ENCODE measurements at places on chromosomes 16 and 17.

- DNase-seq = no peak
Measured at GRCh38 chr17:47895347-47895855, 635 bp upstream of the SP2 start.

DNA sequence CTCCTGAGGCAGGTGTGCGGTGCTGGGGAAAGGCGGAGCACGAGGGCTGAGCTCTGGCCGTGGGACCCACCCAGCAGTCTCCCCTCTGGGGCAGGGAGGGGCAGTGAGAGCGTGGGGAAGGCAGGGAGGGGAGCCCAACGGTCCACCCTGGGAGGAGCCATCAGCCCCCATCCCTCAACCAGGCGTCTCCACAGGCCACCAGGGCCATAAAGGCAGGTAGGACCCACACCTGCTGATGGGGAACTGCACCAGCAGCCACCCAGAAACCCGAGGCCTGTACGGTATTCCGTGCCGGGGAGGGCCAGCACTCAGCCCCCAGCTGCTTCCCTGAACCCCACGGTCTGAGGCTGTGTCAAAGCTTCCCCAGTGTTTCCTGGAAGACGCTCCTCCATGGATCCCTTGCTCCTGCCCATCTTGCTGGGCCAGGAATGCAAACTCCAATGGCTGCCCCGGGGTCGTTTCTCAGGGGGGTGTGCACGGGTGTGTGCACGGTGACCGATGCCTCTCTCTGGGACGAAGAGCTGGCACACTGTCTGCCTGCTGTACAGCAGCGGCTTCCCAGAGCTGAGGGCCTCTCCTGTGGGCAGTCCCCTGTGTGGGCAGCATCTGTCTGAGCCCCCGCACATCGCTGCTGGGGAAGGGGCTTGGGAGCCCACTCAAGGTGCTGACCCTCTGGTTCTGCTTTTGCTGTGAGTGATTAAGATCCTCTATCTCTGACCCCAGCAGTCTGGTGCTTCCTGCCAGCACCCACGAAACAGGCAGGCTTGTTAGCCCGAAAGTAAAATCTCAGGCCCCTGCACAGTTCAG is 17.2 kb upstream of the METRNL start:
- DNase-seq = no peak

GRCh38 chr16:81040842-81041241 is 5.2 kb downstream of the ATMIN start:
- DNase-seq = no peak

- DNase-seq = no peak
Measured at GRCh38 chr17:55577687-55578086, 66.4 kb upstream of the SMIM36 start.

DNA sequence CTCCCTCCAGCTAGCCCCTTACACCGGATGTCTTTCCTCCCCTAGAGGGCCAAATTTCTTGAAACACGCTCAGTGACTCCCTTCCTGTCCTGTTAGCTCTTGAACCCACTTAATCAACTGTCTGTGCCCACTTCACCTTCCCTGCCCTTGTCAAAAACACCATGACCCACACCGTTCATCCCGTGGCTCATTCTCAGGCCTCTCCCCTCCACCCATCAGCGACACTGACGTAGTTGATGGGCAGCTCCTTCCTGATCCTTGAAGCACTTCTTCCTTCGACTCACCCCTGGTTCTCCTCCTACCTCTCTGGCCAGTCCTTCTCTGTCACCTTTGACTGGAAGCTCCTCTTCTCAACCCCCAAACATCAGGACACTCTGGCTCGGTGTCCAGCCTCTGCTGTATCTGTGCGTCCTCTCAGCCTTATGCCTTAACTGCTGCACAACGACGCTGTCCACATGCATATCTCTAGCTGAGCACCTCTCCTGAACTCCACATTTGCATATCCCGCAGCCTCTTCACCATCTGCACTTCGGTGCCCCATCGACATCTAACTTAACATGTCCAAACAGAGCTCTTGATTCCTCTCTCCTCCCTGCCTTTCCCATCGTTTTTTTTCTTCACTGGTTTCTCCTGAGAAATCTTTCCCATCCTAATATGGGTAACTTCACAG is 39.3 kb upstream of the CCDC182 start:
- no peak for DNase-seq

GRCh38 chr16:54436346-54436745 is 149.8 kb upstream of the IRX3 start:
- no peak for DNase-seq

- no peak for DNase-seq
Measured at GRCh38 chr16:8063159-8063558, 527.2 kb downstream of the TMEM114 start.

DNA sequence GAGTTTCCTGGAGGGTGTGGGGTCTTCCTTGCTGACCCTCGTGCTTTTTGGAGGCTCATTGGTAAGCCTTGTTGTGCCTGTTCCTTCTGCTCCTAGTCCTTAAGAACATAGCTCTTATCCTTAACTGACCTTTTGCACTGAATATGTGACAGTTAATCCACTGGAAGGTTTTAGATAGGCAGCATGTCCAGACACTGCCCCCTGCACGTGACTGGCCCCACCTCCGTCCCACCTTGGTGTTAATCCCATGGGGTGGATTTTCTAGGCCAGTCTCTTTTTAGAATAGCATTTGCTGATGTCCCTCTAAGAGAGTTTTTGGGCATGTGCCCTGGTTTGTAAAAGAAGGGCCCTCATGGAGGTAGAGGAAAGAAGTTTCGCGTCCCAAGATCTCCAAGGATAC is 58.3 kb downstream of the RBFOX1 start:
- DNase-seq = no peak

GRCh38 chr16:12185563-12185962 is 209.0 kb downstream of the SNX29 start:
- DNase-seq = no peak

DNA sequence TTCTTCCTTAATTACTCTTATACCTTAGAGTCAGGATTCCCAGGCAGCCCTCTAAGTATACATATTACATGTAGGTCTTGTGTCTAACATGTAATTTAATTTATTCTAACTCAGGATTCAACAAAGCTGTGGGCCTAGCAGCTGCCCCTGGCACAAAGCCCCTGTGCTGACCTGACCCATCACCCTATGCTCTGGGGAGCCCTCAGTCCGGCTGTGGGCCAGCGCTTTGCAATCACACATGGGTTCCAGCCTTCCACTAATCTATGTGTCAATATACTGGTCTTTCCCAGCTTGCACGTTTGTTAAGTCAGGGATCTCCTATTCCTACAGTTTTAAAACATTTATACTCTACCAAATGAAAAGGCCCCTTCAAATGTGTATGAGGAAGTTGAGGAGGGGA is 62.7 kb upstream of the SREBF1 start:
- no peak for DNase-seq

DNA sequence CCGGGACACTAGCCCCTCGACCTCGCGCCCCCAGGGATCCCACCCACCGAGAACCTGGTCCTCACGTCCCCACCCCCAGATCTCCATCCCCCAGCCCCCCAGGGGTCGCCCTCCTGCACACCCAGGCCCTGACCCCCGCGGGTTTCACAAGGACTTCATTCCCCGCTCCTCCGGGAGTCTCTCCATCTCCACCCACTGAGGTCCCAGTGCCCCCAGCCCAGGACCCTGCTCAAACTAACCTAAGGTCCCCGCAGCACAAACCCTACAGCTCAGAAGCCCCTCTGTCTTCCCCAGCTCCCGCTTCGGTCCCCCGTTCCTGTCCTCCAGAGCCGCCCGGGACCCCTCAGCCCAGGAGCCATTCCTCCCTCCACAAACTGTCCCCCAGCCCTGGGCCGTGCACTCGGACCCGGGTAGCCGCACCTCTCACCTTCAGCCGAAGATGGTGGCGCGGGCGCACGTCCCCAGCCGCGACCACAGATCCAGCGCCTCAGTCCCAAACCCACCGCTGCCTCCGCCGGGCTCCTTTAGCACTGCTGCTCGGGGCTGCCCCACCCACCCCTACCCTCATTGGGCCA is at the start of gene MYH10:
Gene MYH10, minus strand, starts transcription at position 499 of the 575 bp plus-strand sequence. CDS start 7,479 bp downstream, outside the sequence.
- DNase-seq = no peak

GRCh38 chr17:50051082-50051576 is 4.8 kb upstream of the ITGA3 start:
- DNase-seq = peak; percentile 37

All from Jurkat, Clone E6-1 (cell line).